ENCODE measurements at places on chromosomes 6 and 20.

- DNase-seq = no peak
These were observed 144.8 kb downstream of the GJA10 start for GRCh38 chr6:90038961-90039653.

DNA sequence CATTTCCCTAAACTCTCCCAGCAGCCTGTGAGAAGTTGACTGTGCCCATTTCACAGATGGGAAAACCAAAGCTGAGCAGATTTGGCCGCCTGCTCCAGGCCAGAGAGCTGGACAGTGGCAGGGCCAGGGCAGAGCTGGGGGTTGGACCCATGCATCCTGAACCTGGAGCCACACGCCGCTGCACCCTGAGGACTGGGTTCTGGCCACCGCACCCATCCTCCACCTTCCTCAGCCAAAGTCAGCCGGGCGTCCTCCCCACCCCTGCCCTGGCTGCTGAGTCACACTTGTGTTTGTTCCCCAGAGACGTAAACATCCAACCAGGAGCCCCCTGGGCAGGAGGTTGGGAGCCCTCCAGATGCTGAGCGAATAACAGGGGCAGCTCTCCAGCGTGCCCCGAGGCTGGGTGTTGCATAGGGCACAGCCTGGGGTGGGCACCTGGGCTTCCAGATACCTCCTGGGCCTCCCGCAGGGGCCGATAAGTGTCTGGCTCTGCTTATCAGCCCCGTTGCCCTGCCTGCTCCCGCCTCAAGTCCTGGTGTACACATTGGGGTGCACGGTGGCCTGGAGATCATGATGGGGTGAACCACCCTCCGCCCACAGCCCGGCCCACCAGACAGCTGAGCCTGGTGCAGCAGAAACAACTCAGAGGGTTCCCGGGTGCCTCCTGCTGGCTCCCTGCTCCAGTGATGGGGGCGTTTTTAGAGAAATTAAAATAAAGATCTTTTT, 23.8 kb downstream of the RBM38 start:
- no peak for DNase-seq

GRCh38 chr6:14443629-14444268, 326.2 kb downstream of the CD83 start:
- no peak for DNase-seq

DNA sequence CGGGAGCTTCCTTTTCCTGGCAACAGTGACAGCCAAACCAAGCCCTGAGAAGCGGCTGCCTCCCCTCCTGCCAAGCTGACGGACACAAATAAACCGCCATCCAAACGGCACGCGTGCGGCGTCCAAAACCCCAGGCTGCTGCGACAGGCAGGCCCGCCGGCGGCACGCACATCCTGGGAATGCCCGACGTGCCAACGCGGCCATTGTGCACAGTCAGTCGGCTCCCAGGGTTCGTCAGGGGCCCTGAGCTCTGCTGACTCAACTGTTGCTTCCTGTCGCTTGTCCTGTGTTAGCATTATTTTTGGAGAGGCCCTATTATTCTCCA, 6.8 kb downstream of the JAG1 start:
- no peak for DNase-seq

DNA sequence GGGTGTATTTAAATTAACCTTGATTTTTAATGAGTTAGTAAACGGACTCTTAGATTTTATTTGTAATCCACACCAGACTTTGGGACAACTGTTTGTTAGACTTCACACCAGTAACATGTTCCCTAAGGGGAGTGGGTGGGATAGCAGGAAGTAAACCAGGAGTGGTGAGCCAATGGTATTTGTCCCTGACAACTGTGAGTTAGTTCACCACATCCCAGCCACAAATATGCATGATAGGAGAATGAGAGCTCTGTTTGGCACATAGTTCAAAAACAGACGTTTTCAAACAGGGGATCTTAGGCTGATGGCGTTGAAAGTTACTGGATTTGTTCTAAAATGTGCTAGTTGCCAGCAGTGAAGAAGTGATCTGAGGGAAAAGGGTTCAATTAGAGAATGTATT, 18.7 kb upstream of the COL10A1 start:
- DNase-seq = peak; percentile 51

Data from ACHN (cell line).